ENCODE measurements at places on chromosomes 3 and 15.

- DNase-seq, result no peak
Observed at GRCh38 chr15:75835990-75836958, 7.0 kb upstream of the UBE2Q2 start.

DNA sequence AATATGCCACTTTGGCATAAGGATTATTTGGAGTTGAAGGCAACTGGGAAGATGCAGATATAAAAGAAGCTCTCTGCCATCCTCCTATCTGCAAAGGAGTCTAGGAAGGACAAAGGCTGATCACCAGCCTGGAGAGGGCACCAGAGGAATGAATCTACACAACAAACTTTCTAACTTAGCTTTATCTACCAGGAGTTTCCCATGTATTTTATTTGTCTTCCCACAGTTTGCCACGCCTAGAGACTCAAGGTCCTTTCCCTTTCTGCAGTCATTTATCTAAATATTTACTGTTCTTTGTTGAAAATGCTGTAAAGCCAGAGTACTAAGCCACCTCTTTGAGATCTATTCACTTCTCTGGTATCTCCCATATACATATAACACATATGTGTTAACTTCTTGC, 32.2 kb downstream of the GPR176 start:
- DNase-seq, result no peak

DNA sequence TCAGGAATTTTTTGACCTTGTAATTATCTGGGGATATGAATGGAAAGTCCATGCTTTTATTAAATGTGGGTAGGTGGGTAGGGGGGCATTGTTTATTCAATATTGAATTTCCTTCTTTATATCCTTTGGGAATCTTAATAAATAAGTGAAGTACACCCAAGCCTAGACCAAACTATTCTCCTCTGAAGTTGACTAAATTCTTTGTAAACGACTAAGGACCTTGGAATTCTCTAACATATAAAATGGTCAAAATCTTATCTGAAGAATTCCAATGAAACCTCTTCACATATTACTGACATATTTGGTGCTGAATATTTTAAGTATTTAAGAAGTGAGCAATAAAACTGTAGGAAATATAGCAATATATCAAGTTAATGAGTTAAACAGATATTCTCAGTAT, 1432.1 kb upstream of the GBE1 start:
- no peak for DNase-seq

- no peak for DNase-seq
Observed at GRCh38 chr3:127000761-127001160, 17.8 kb downstream of the PLXNA1 start.

DNA sequence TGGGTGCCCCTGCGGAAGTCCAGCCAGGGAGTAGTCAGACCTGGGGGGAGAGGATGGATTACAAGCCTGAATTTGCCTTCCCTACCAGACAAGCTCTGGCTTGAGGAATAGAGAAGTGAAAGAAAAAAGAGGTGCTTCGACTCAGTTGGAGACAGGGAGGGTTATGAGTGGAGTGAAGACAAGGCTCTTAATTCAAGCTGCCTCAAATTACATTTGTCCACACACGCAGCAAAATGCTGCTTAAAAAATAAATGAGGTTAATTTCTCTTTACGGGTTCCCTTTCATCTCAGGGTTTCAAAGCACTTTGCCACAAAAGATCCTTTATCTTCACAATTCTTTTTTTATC, 49.0 kb upstream of the SLC4A7 start:
- DNase-seq, result no peak

GRCh38 chr3:35487376-35487775, 151.9 kb upstream of the ARPP21 start:
- no peak for DNase-seq

- DNase-seq, result no peak
Observed at GRCh38 chr3:114542359-114542758, 248.5 kb downstream of the TIGIT start.

- DNase-seq, result no peak
Observed at GRCh38 chr3:178257491-178257890, 278.7 kb upstream of the KCNMB2 start.

- no peak for DNase-seq
Observed at GRCh38 chr3:13138833-13139145, 65.6 kb upstream of the IQSEC1 start.
